ENCODE measurements at places on chromosomes 5 and 9.
A peak's percentile ranks its signal among the peaks of the same experiment; 100 is the strongest.

- DNase-seq, result no peak
Observed at GRCh38 chr5:113520429-113520828, 6.9 kb downstream of the YTHDC2 start.

DNA sequence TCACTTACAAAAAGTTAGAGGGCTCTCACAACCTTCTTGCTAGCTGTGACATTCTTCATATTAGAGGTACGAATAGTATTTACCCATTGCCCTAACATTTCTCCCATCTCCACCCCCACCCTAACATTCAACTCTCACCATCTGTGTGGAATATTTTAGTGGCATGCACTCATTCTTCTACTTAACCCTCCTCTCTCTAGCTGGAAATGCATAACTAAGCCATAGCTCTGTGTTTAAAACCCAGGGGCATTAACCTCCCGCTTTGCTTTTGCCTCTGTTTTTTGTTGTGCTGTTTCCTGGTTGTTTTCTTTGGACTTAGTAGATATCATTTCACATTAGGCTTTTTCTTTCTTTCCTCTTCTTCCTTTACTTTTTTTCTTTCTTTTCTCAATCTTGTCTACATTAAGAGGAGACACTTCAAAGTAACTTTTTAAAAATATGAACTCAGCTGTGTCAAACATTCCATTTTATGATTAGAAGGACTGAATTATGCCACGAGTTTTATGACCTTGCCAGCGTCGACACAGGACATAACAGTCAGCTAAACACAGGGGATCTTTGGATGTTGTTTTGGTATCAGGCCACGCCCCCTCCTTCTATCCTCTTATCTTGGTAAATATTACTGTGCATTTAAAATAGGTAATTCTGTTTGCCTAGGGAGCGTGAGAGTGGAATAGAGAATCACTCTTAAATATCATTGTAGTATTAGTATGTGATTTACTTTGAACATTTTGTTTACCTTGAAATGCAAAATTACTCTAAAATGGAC is 236.0 kb downstream of the CD180 start:
- peak; percentile 46 for DNase-seq

- DNase-seq, result no peak
Observed at GRCh38 chr9:121776001-121776738, 124.7 kb downstream of the DAB2IP start.

DNA sequence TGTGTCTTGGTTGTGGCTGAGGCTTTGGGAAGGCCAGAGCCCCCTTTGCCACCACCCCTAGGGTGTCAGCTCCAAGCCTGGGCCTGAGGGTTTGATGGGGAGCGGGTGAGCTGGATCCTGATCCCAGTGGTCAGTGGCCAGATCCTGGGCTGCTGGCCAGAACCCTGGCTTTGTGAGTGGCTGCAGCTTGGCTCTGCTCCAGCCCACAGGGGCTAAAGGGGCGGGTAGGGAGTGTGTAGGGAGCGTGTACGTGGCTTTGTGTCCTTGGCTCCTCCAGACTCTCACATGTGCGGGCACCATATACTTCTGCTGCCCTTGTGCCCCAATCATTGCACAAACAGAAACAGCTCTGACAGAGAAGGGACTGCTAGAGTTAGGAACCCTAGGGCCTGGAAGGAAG is 1.2 kb upstream of the IL11RA start:
- DNase-seq, result no peak

- no peak for DNase-seq
Observed at GRCh38 chr9:76859860-76860259, 46.1 kb downstream of the PRUNE2 start.

GRCh38 chr9:113876993-113877368 is 872 bp downstream of the ZNF618 start:
- DNase-seq, result no peak

DNA sequence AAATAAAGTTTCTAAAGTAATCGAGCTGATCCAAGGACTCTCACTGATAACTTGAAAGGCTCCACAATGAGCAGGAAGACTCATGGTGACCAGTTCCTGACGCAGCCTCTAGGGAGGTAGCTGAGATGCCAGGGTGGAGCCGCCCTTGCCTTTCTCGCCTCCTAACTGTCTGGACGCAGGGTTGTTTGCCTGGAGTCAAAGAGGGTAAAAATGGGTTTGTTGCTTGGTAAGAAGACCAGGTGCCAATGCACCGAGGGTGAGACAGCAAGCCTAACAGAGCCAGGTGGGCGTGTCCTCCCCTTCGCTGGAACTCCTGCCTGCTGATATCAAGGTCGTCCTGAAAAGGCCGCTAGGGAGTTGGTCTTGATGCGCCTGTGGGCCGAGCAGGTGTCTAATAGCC is 48.6 kb upstream of the FCN1 start:
- DNase-seq, result no peak

- no peak for DNase-seq
Observed at GRCh38 chr5:161372682-161373344, 173.7 kb downstream of the GABRB2 start.

- DNase-seq, result no peak
Observed at GRCh38 chr5:38479315-38479904, 77.0 kb downstream of the LIFR start.

DNA sequence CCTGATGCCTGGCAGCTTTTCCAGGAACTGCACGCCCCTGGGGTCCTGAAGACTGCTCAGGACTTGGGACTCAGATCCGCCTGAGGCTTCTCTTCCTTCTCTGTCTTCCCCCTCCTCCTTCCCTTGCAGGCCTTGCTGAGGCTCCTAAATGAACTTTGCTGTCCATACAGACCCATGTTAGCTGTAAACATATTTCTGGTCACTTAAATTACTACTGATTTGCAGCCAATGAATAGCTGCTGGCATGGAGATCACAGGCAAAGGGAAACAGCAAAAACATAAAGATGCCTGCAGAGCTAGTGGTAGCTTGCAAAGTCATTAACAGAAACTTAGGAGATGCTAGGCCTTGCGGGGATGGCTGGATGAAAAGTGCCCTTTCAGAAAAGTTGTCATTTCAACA is 261.9 kb downstream of the GADD45G start:
- DNase-seq, result no peak

- DNase-seq, result no peak
Observed at GRCh38 chr5:76082772-76083554, at the start of gene SV2C. Gene SV2C (plus strand): TSS chr5:76083383. CDS start chr5:76131751, 48,368 bp downstream.

DNA sequence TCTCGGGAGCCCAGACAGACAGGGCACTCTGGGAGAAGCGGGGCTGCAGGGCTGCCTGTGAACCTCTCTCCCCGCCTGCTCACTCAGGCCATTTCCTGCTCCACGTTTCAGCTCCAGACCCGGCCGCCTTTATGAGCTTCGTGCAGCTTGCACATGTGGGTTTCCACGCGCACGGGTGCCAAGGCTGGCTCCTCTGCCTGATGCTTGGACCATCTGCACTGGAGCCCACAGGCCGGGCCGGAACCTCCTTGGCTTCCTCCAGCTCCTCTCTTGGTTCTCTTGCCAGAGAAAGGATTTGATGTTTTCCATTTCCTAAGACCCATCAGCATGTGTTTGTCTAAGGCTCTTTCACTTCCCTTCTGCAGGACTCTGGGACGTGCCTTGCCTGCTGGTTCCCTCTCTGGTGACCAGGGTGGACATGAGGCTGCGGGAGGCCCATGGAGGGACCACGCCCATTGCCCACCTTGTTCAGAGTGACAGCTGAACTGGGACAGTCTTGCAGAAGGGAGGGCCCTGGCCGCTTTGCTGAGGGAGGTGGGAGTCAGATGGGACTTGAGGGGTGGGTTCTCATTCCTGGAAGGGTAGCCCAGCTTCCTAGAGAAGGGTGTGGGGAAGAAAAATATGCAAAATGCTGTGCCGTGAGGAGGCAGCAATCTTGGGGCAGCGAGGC is 23.3 kb upstream of the COL5A1 start:
- DNase-seq, result no peak

DNA sequence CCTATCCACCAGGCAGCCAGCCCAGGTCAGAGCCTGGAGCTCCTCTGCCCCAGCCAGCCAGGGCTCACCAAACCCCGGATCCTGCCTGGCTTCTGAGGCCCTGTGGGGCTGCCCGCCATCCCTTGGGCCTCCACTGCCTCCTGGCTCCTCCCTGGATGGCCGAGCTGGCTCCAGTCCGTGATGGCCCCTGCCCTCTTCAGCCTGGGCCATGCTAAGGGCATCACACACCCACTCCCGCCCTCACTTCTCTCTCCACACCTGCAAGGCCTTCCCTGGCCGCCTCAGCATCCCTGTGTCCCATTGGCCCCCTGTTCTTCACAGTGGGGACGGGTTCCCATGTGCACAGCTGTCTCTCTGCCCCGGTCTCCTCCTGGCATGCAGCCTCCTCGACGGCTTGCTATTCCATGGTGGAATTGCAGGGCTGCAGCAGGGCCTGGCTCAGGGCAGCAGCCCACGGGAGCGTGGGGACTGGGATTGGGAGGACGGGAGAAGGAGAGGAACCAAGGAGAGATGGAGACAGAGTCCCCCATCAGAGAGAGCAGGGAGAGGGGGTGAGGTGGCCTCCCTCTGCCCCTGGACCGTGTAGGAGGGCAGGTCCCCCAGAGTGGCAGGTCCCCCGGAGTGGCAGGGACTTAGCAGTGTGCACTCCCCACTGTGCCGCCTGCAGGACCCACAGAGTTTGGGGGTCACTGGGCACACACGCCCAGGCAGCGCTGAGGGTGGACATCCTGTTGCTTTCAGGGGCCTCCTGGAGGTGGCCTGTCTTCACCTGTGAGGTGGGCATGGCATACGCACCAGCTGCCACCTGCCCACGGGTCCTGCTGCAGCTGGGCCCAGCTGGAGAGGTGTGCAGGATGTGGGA is 16.7 kb upstream of the RNU6ATAC start:
- no peak for DNase-seq

- DNase-seq, result peak; percentile 13
Observed at GRCh38 chr5:90983148-90983547, 400.0 kb downstream of the ARRDC3 start.

- no peak for DNase-seq
Observed at GRCh38 chr5:177314376-177315342, 3.0 kb upstream of the MXD3 start.

DNA sequence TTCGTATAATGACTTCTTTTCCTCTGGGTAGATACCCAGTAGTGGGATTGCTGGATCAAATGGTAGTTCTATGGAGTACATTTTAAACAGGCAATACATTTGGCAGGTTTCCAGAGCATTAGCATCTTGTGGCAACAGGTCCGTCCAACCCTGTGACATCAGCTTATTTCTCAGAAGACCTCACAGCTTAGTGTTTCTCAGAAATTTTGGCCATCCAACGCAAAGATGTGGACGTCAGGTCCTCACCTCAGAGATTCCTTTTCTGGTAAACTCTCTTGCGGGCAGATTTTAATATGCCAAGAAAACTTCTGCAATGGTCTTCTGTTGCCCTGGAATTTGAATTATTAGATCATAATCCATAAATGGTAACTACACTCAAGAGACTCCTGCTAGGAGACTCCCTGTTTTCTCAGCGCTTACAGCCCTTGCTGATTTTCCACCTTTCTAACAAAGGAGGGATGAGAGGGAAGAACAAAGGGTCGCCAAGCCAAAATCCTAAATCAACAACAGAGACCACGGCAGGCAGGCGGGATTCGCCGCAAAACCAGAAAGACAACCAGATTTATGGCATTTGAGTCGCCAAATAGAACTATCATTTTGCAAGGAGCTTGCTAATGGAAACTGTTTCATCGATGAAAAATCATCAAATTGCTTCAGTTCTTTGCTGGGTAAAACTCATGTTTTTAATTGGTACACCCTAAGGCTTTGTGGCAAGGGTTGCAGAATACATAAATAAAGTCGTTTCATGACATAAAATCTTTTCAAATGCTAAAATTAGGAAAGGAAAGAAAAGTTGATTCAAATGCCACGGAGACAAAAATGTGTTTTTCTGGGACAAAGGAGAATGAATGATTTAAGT is 34.1 kb upstream of the PLPP1 start:
- no peak for DNase-seq

- DNase-seq, result no peak
Observed at GRCh38 chr5:12614608-12615007, 710.4 kb upstream of the CTNND2 start.

DNA sequence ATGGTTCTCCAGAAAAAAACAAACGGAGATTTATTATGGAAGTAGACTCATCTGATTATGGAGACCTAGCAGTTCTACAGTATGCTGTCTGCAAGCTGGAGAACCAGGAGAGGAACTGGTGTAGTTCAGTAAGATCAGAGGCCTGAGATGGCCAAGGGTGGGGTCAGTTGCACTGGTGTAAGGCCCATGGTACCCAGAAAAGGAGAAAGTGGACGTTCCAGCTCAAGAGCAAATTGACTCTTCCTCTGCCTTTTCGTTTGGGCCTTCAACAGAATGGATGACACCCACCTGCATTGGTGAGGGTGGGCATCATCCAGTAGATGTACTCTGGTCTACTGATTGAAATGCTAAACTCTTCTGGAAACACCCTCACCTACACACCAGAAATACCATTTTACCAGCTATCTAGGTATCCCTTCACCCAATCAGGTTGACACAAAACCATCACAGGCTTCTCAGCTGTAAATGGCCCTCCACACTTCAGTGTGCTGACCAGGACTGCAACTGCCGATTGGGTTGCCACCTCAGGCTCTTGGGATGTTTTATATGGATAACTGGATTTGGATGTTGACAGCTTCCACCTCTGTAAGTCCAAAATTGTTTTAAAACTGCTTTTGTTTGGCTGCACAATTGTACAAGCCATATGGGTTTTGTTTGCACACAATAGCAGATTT is 51.2 kb downstream of the RAD23B start:
- DNase-seq, result no peak

DNA sequence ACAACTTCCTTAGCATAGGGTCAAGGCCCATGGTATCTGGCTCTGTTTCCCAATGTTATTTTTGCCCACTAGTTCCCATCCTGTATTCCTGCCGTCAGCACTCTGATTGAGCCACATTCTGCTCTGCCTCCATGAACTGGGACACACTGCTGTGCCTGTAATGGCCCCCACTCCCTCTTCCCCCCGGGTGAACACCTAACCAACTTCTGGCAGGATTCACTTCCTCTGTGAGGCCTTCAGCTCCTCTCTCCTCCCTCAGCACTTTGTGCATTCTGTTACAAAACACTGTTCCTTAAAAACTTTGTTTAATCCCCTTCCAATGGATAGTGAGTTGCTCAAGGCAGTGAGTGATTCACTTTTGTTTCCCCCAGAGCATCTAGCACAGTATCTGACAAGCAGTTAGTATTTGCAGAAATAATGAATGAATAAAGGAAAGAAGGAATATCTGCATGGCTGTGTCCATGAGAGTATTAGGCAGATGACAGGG is 183.6 kb downstream of the EFNA5 start:
- no peak for DNase-seq

DNA sequence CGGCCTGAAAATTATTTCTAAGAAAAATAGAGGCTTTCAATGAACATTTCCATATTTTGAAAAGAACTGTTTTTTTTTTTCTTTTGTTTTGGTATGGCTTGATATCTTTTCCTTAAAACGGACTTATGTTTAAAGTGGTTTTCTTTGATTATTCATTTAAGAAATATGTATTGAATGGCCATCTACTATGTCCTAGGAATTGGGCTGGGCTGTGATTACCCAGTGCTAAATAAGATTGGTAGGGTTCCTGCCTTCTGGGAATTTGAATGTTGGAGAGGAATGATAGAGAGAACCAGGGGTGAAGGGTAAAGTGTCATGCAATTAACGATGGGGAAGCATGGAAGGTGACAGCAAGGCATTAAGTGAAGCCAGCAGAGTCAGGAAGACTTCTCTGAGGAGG is 33.2 kb downstream of the TNFSF8 start:
- no peak for DNase-seq

Measured in Panc1 (cell line).